Cortex of kidney (tissue), 1 donor: ENCODE measurements at places on chromosomes 5 and 9.

- DNase-seq = no peak
These were observed 586.4 kb downstream of the TLE4 start for GRCh38 chr9:80158131-80158530.

- no peak for DNase-seq
These were observed 23.3 kb downstream of the TMEM171 start for GRCh38 chr5:73143716-73144115.

DNA sequence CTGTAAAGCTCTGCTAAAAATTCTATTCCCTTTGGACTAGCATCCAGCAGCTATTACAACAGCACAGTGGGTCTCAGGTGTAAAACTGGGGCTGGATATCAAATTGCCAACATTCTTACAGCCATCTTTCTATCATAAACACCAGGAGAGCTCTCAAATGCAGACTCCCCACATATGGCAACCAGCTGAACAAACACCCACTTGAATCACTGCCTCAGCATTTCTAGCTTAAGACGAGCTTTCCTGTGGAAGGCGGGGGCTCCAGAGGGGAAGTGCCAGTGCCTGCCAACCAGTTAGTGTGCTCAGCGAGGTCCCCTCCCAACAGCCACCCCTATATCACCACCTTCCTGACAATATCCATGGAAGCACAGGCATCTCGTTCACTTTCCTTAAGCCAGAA, 62.2 kb downstream of the IPPK start:
- no peak for DNase-seq

DNA sequence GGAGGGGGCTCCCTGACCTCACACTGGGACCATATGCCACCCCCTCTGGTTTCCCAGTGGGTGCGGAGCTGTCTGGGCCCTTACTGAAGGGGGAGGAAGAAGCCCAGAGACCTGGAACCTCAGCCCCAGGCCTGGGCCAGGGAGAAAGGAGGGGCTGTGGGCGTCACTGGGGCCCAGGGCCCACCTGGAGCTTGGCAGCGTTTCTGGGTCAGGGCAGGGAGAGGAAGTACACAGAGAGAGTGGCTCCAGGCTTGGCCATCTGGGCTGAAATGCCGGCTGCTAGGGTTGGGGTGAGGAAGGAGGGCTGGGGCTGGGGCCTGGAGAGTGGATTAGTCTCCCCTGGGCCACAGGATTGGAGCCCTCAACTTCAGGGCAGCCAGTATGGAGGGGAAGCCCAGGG, 6.4 kb upstream of the DAB2IP start:
- no peak for DNase-seq

- no peak for DNase-seq
These were observed 153.8 kb upstream of the FST start for GRCh38 chr5:53326424-53327153.
